Stimulated activated CD4-positive, alpha-beta T cell treated with anti-CD3 and anti-CD28 coated beads, TNF-alpha, amount 100 ng/mL, for 1 hour (primary cell): ENCODE measurements at places on chromosomes 4 and X.

DNA sequence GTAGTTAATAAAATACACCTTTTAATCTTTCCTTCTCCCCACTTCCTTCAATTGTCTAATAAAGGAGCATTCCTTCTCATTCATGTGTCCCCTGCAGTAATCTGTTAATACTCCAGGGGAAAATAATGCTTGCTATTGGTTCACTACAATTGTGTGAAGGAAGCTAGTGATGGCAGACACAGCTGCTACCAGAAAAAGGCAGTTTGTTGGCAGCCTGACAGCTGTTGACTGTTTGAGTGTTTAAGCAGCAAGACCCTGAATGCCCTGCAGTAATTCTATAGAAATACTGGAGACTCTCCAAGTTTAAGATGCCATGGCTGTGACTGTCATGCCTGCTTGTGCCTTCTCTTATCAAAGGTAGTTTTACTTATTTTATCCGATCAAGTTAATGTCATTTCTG is 359.5 kb downstream of the C4orf33 start:
- no peak for DNase-seq

GRCh38 chr4:155777971-155778735 is 19.3 kb downstream of the GUCY1B1 start:
- no peak for DNase-seq

DNA sequence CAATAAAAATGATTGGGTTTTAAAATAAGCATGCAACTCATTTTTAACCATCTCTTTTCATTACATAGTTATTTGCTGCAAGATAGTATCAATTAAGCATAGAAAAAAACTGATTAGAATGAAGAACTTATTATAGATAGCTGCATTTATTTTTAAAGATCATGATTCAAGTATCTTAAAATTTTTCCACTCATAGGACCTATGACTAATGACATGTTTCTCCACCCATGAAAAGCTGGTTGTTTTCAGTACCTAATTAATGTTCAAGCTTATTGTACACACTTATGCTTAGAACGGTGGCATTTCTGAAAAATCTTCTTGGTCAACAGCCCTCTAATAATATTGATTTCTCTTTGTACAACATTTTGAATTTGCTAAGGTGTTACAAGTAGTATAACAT is 193.5 kb upstream of the PITX2 start:
- DNase-seq: no peak

DNA sequence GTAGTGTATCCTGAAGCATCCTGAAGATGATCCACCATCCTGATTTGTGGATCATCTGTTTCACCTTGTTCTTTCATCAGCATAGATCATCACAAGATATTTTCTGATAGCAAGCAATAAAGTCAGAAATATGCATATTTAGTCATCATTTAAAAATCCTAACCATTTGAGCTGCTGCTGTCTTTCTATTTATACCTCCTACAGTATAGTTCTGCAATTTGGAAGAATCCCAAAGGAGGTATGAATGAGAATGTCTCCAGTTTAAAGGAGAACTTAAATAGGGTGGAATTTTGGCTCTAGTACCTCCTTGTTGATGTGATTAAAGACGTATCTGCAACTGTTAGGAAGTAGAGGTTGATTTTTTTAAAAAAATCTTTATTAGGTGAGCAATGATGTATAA is 7.6 kb downstream of the SLC25A14 start:
- no peak for DNase-seq

DNA sequence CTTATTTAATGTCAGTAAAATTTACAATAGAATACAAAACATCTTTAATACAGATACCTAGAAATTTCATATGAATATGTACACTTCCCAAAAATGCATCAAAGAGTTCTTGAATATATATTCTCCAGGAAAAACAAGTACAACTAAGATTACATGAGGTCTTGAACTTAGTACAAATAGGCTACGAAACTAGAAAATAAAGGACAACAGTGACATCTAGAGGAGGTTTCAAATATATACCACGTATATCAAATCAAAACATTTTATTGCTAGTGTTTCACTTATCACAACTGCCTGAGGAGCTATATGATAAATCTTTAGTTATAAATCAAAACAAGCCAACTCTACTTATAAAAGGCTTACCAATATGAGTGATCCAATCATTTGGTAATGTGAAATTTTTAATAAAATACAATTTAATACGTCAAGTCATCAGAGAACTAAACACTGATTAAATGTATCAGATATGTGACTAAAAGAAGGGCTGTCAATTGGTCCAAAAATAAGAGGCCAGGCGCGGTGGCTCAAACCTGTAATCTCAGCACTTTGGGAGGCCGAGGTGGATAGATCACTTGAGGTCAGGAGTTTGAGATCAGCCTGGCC is 36.6 kb downstream of the ANAPC10 start:
- DNase-seq: no peak

DNA sequence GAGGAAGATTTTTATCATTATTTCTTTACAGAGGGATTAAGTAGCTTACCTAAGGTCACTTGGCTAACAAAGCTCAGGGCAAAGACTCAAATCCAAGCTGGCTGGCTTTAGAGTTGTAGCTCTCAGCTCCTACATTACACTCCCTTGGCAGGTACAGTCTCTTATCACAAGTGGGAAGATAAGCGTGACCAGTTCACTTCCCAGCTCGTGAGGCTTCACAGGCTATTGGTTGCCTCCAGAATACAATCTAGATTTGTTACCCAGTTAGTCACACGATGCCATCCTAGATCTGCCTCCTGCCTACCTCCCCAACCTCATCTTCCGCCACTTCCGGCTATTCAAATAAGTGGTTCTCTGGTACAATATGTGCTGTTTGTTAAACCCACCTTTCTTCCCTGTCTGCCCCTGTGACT is 3.7 kb downstream of the MMRN1 start:
- DNase-seq: no peak

GRCh38 chrX:31593353-31593752 is 521.5 kb upstream of the FTHL17 start:
- DNase-seq: no peak

- no peak for DNase-seq
These were observed 196.5 kb upstream of the FTHL17 start for GRCh38 chrX:31268359-31268758.

DNA sequence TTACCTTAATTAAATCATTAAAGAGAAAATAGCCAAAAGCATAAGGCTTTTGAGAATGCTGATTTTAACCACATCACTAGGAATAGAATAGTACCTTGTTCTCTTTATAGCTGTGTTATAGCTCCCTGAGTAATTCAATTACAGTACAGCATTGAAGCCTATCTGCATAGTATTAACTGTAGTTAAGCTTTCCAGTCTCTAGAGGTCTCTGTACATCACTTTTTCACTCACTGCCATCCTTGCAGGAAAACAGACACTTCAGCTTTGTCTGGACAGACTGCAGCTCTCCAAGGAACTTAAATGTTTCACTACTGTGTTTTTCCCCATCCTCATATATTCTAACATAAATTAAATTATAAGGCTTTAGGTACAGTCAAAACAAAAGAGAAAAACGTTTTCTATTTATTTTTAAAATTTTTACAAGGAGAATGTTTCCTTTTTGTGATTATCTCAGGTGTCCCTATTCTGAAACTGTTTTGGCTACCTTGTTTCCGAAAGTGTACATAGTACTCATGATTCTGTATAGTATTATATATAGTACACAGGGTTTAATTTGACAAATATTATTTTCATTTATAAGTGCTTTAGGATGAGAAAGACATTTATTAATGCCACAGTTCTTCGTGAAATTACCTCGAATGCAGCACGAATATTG is 407.9 kb downstream of the PCDH18 start:
- no peak for DNase-seq

DNA sequence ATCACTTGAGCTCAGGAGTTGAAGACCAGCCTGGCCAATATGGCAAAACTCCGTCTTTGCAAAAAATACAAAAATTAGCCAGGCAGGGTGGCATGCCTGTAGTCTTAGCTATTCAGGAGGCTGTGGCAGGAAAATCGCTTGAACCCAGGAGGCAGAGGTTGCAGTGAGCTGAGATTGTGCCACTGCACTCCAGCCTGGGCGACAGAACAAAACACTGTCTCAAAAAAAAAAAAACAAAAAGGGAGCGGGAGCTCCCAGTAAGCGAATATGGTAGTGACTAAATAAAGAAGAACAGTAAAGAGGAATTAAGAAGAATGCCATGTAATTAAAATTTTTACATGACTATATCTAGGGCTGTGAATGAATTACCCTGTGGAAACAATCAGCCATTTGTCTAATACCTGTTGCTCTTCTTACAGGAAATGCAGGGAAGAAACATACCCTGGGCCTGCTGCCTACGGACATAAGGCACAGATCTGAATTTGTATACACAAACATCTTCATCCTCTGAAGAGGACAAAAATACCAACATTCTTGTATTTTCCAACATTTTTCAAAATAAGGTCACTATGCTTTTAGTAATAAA is 11.4 kb downstream of the WDFY3 start:
- no peak for DNase-seq

DNA sequence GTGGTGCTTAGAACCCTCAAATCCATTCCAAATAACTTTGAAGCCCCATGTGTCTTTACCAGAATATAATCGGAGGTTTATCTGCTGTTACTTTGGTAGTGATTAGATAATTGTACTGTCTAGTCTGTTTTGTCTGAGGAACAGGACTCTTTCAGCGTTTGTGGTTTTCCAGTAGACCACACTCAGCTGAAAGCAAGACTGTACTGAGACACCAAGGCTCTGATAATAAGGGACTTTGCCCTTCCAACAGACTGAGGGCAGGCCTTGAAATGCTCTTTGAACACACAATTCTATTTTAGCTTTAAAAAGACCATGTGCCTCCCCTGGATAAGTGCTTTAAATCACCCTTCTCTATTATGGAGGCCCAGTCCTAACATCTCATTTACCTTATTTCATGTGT is 76.1 kb downstream of the KLHL8 start:
- no peak for DNase-seq

DNA sequence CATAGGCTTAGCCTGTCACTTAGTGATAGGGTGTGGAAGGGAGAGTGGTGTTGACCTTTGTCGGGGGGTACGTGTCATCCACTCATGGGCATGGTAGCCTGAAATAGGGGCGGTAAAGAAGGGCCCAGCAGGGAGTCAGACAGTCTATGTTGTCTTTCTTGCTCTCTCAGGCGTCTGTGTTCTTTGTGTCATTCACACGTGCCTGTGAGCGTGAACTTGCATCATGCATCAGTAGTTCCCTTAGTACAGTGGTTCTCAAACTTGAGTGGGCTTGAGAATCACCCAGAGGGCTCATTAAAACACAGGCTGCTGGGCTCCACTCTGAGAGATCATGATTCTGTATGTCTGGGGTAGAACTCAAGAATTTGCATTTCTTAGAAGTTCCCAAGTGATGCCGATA is 450.9 kb upstream of the FTHL17 start:
- DNase-seq: no peak

- no peak for DNase-seq
These were observed 3.6 kb downstream of the SRPK3 start for GRCh38 chrX:153784325-153784967.

DNA sequence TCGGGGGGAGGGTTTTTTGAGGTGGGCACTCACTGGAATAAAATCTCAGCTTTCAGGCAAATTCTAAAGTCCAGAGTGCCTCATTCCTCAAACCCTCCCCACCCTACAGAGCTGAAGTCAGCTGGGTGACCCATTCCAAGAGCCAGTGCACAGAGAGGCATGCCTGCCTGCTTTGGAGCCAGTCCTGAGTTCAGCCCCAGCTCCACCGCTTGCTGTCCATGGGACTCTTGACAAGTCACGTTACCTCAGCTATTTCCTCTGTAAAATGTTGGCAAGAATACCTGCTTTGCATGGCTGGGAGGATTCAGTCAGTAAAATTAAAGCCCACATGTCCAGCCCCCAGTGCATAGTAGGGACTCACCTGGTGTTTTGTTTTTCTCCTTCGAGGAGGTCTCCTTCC is 125.9 kb upstream of the PJA1 start:
- no peak for DNase-seq

- peak; percentile 15 for DNase-seq
These were observed 772 bp downstream of the CYP4V2 start for GRCh38 chr4:186192066-186192612.

- DNase-seq: no peak
These were observed 65.3 kb upstream of the MYOZ2 start for GRCh38 chr4:119070301-119070700.

DNA sequence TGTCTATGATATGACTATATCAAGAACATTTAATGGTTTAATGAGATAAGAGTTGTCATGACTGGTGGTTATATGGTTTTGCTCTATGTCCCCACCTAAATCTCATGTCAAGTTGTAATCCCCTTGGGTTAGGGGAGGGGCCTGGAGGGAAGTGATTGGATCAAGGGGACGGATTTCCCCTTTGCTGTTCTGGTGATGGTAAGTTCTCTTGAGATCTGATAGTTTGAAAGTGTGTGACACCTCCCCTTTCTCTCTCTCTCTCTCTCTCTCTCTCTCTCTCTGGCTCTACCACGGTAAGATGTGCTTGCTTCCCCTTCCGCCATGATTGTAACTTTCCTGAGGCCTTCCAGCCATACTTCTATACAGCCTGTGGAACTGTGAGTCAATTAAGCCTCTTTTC is 803.4 kb downstream of the TRIML1 start:
- DNase-seq: no peak

DNA sequence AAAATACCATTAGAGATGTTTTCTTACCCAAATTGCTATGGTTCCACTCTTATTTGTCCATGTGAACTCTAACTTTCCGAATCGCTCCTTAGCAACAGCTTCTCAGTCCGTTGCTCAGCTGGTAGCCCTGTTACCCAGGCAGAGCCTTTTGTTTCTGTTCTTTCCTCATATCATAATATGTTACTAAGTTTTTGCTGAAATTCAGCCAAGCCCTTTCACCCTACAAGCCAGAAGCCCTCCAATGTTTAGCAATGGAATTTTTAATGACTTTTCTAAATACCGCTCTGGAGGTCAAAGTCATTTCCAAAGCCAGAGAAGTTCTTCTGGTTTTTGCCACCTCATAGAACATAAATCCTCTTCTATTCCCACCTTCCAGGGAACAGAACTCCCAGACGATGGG is 1029.5 kb downstream of the C4orf33 start:
- DNase-seq: no peak

GRCh38 chr4:127667116-127667515 is 34.4 kb downstream of the INTU start:
- no peak for DNase-seq

- no peak for DNase-seq
These were observed 82.5 kb downstream of the CPE start for GRCh38 chr4:165461159-165461821.

- no peak for DNase-seq
These were observed 19.0 kb downstream of the NELFA start for GRCh38 chr4:1989533-1990347.

DNA sequence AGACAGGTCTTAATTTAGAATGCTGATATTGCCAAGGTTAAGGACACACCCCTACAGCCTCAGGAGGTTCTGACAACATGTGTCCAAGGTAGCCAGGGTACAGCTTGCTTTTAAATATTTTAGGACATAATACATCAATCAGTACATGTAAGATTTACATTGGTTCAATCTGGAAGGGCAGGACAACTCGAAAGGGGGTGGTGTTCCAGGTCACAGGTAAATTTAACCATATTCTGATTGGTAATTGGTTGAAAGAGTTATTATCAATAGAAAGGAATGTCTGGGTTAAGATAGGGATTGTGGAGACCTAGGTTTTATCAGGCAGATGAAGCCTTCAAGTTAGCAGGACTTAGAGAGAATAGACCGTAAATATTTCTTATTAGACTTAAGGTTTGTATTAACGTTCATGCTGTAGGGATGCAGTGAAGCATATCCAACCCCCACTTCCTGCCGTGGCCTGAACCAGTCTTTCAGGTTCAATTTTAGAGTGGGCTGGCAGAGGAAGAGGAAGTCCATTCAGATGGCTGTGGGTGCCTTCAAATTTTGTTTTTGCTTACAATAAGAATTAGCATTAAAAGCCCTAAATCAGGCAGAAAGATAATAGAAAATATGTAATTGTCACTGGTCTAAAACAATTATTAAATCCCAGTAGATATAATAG is 136.5 kb upstream of the GALNTL6 start:
- DNase-seq: no peak
